ENCODE measurements at places on chromosomes 1 and 21.

- no peak for DNase-seq
Observed at GRCh38 chr1:242828199-242828598, 303.7 kb upstream of the PLD5 start.

GRCh38 chr1:50967416-50968157, 2.5 kb upstream of the CDKN2C start:
- no peak for DNase-seq

GRCh38 chr1:246787781-246788513, 63.7 kb downstream of the SCCPDH start:
- no peak for DNase-seq

GRCh38 chr21:39088031-39088370, 95.2 kb downstream of the PSMG1 start:
- no peak for DNase-seq

GRCh38 chr1:245788269-245788668, 633.5 kb downstream of the KIF26B start:
- peak; percentile 88 for DNase-seq

DNA sequence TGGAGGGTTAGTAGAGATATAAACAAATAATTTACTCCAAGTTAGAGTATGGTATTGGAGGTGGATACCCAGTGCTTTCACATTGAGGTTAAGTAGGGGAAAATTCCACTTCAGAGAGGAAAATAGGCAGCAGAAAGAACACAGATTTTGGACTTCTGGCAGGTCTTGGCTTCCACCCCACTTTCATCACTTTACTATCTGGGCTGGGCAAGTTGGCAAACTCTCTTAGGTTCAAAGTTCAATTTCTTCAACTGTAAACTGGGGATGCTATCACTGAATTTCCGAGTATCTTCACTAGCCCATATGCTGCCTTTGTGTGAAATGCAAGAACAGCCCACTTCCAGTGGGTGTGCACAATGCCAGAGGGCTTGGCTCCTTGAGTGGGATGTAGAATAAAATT, 214.9 kb downstream of the GABPA start:
- no peak for DNase-seq

DNA sequence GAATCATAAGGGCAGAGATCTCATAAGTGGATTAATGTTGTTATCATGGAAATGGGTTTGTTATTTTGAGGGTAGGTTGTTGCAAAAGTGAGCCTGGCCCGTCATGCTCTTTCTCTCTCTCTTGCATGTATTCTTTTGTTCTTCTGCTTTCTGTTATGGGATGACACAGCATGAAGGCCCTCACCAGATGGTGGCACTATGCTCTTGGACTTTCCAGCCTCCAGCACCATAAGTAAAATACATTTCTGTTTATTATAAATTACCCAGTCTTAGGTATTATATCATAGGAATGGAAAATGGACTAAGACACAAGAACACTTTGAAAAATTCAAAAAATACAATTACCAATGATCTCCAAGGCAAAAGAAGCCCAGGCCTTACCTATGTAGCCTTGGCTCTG, 676.1 kb downstream of the PTPRU start:
- no peak for DNase-seq

GRCh38 chr1:28091043-28091781, 2.8 kb upstream of the EYA3 start:
- DNase-seq = peak; percentile 46

- peak; percentile 52 for DNase-seq
Observed at GRCh38 chr1:67468066-67468718, 38.0 kb upstream of the SERBP1 start.

GRCh38 chr1:46667782-46668760, at the start of gene ATPAF1:
TSS of gene ATPAF1 (minus strand) at chr1:46668364. CDS start at chr1:46668322, 42 bp downstream.
- peak; percentile 23 for DNase-seq

GRCh38 chr1:64967381-64967780, 1.0 kb upstream of the JAK1 start:
- no peak for DNase-seq

DNA sequence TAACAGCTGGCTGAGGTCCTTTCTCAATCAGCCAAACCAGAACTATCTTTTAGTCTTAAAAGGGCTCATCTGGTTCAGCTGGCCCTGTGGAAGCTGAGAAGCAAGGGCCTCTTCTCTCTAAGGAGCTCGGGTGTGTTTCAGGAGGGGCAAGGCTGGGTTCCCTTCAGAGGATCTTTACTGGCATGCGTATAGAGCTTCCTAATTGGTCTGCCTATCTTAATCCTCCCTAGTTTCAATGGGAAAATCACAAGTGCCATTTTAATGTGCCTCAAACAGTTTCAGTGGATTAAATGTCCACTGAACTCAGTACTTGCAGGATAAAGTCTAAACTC, 81.5 kb upstream of the LBR start:
- DNase-seq = no peak

- no peak for DNase-seq
Observed at GRCh38 chr21:15066123-15066575, 1.3 kb upstream of the NRIP1 start.

GRCh38 chr1:26890467-26890796, 349 bp upstream of the GPN2 start:
- no peak for DNase-seq

- DNase-seq = no peak
Observed at GRCh38 chr1:239920214-239920613, 171.5 kb upstream of the FMN2 start.

GRCh38 chr1:201153474-201154388, 543 bp downstream of the TMEM9 start:
- peak; percentile 30 for DNase-seq

DNA sequence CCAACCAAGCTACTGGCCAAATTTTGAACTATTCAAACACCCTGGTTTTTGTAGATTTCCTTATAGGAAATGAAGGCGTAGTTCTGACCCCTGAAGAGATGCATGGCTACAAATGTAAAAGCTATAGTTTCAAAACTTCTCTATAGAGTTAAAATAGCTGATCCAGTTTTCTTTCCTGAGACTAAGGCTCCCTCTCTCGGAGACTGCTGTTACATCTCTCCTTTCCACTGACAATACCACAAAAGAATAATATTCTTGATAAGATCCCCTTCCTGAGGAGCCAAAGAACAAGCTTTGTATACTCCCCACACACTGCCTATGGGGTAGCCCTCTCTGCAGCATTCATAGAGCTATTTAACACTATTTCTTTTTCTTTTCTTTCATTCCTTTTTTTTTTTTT, 6.7 kb upstream of the CFAP126 start:
- DNase-seq = no peak

- DNase-seq = no peak
Observed at GRCh38 chr1:229696385-229696784, 70.3 kb downstream of the URB2 start.

DNA sequence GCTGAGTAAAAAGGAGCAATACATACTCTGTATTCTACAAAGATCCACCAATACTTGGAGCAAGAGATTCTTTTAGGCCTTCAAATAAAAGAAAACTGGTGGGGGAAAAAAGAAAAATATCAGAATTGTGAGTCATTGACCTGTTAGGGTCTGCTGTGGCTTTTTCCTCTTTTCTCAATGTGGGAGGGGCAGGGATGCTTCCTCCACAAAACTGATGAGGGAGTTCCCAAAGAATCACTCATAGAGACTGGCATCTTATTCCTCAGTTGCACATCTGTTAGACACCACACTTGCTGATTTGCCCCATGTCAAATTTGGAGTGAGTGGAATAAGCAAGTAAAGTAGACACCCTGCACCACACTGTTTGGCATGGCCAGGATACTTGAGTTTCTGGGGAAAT, 16.6 kb downstream of the C1orf141 start:
- DNase-seq = no peak

DNA sequence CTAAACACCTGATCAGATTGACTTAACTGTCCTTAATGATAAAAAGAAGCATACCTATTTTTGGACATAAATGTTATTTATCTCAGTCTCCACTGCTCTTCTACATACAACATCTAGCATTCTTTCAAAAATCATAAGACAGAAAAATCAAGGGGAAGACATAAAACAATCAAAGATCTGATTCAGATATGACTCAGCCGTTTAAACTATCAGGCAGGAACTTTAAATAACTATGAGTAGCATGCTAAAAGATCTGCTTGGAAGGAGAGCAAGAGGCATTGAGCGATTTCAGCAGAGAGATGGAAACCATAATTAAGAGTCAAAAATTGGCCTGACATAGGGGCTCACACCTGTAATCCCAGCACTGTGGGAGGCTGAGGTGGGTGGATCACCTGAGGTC, 27.2 kb upstream of the SLC22A15 start:
- DNase-seq = no peak

DNA sequence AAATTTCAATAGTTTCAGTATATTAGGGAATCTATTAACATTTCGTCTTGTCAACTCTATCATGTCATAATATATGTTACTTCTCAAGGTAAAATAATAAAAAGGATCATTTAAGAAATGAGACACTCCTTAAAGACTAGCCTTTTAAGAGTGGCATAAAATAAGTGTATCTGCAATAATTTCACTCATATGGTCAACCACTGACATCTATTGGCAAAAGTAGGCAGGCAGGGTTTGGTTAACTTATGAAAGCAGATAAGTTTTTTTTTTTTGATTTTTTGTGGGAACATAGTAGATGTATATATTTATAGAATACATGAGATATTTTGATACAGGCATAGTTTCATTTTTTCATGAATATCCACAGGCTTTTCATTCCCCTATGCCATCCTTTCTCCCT, 5.5 kb upstream of the RGS21 start:
- no peak for DNase-seq

GRCh38 chr1:201968202-201968925, 13.1 kb downstream of the TIMM17A start:
- DNase-seq = no peak

DNA sequence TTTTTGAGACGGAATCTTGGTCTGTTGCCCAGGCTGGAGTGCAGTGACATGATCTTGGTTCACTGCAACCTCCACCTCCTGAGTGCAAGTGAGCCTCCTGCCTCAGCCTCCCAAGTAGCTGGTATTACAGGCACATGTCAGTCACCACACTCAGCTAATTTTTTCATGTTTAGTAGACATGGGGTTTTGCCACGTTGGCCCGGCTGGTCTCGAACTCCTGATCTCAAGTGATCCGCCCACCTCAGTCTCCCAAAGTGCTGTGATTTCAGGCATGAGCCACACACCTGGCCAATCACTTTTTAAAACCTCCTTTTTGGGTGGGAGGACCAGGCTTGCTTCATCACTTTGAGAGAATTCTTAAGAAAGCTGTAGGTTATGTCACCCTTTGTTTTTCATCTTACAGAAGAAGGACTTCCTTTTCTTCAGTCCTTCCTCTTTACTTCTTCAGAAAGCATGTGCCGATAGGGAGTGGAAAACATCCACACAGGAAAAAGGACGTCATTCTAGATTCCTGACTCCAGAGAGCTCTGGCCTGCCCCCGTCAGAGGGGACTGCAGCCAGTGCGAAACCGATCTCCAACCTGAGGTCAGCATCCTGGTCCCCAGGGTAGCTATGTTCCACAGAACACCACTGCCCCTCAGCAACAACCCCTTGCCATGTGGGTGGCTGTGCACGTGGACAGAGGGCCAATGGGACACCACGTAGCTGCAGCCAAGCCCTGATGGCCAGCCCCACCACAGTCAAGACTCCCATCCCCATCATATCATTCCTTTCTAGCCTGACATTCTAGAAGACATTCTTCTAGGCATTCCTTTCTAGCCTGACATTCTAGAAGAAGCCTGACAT, 21.9 kb downstream of the NCF2 start:
- DNase-seq = no peak

DNA sequence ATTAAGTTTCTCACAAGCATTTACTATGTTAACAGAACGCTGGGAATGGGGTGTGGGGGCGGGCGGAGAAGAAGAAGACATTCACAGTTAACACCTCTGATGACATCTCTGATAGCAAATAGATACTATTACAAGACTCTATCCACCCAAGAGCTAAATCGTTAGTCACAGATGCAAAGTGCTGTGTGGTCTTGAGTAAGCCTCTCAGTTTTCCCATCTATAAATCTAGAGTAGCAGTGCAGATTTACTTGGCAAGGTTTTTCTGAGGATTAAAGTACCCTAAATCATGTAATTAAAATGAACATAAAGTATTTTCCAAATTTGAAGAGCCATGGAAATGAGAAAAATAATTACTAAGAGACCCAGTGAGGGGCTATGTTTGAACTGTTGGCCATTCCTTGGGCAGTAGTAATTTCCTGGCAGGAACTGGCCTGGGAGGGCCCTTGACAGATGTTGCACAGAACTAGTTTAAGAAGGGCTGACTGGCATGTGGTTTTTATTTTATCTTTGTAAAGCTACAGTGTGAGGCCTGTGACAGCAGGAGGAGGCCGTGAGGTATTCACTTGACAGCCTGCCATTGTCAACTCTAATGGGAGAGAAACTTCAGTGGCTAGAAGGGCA, 58.7 kb upstream of the APOBEC4 start:
- DNase-seq = peak; percentile 38

DNA sequence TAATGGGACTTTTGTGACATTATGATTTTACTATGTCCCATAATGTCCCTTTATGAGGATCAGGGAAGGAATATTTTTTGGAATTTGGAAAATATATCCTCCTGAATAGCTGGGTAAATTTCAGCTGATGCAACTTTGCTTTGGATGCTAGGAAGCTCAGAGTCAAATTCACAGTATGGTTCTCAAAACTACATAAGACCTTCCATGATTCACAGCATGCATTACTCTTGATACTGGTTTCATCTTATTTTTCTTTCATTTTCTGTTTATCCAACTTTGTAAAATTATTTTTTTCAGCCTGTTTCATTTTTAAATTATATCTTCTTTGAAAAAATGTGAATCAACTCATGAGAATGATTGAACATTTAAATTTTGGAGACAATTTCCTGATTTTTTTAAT, 160.2 kb downstream of the ATP6V1G3 start:
- no peak for DNase-seq

DNA sequence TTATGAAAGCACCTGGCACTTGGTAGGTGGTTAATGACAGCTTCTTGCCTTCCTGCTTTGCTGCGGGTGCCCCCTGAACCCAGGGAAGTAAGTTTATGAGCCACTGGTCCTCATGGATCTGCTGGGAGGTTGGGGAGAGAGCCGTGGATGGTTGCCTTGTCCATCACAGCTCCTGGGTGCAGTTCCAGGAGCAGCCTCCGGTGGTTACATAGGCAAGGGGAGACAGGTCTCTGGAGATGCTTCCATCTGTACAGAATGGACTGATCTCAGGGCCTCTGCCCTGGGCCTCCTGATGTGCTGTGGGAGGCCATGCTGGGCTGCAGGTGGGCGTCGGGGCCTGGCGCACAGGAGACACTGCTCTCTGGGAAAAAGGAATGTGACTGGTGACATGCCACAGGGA, 31.6 kb upstream of the ARHGEF10L start:
- DNase-seq = peak; percentile 29

DNA sequence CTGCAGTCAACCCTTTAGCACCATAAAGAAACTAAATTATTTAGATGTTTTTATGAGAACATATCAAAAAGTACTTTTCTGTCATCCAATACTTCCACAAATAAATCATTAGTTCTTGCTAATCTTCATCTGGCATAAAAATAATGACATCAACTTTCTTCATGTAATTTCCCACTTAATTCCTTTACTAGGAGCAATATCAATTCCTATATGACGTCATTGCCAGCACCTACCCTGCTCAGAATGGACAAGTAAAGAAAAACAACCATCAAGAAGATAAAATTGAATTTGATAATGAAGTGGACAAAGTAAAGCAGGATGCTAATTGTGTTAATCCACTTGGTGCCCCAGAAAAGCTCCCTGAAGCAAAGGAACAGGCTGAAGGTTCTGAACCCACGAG, 116.9 kb downstream of the PTPRC start:
- DNase-seq = no peak

Measured in NCI-H226 (cell line).